ENCODE measurements at places on chromosomes 4 and X.

- DNase-seq: no peak
Measured at GRCh38 chrX:149255860-149256259, 249.2 kb downstream of the IDS start.

- DNase-seq: no peak
Measured at GRCh38 chr4:8228319-8229250, 29.5 kb downstream of the SH3TC1 start.

- no peak for DNase-seq
Measured at GRCh38 chrX:11439846-11440245, 146.6 kb downstream of the AMELX start.

- DNase-seq: no peak
Measured at GRCh38 chr4:90142081-90142480, 14.9 kb downstream of the CCSER1 start.

GRCh38 chrX:33160273-33160672, 51.1 kb downstream of the DMD start:
- no peak for DNase-seq
